T-helper 2 cell treated with Interferon-gamma antibody and Interleukin-4, amounts not matched to agents 5 μg/mL and 100 μg/mL, for 36 hours (primary cell): ENCODE measurements at places on chromosomes 2 and 18.
A peak's percentile ranks its signal among the peaks of the same experiment; 100 is the strongest.

DNA sequence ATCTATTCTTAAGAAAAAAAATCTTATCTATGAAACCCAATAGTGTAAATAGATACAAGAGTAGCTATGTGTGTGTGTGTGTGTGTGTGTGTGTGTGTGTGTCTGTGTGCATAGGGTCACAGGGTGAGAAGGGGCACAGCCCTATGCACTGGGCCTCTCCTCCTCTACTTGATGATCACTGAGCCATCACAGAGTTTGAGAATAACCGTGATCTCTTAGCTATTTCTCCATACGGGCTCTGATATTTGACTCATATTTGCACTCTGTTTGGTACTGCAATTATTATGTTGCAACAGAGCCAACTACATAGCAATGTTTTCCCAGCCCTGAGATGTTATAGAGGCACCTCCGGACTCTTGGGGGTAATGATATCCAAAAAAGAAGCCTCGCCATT is 28.8 kb upstream of the SLC40A1 start:
- no peak for DNase-seq

GRCh38 chr2:105775809-105776559 is 31.3 kb downstream of the NCK2 start:
- no peak for DNase-seq

GRCh38 chr18:12388442-12388841 is 11.4 kb upstream of the AFG3L2 start:
- no peak for DNase-seq

GRCh38 chr2:30437809-30438548 is 9.1 kb upstream of the LCLAT1 start:
- no peak for DNase-seq

DNA sequence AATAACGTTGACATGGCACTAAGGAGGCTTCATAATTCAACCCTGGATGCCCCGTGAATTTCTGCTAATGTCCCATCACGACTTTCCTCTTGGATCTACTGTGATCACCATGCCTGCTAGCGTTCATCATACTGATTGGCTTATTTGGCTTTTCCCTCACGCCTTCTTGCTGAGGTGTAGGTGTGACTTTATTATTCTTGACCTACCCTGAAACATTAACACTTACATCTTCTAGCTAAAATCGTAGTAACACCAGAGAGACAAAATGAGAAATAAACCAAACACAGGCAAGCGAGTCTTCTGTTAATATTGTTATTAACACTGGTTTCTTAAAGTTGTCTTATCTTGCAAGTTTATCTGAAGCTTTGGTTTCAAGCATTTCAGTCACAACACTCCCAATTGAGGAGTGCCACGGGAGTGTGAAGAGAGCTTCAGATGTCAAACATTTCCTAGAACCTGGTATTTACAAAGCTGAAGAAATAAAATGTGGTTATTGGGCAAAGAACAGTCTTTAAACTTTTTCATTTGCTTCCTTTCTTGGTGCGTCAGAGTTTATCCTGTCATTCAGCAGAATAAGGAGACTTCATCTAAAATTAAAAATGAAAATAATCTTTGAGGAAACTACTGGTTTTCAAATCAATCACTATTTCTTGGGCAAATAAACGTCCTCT is 15.4 kb upstream of the STAT1 start:
- no peak for DNase-seq

GRCh38 chr2:172677363-172677762 is 58.3 kb upstream of the RAPGEF4 start:
- no peak for DNase-seq

DNA sequence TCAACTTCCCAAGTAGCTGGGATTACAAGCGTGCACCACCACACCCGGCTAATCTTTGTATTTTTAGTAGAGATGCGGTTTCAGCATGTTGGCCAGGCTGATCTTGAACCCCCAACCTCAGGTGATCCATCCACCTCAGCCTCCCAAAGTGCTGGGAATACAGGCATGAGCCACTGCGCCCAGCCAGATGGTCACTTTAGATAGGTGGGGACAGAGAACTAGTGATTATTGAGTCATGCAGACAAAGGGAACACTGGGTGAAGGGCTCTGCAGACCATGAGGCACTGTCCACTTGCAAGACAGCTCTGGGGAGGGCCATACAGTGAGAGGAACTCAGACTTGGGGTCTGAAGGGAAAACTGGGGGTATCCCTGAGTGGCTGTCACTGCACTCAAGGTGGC is 58.4 kb upstream of the POMC start:
- no peak for DNase-seq

- no peak for DNase-seq
These were observed 28.2 kb downstream of the ARHGAP15 start for GRCh38 chr2:143157418-143157817.

GRCh38 chr2:139366681-139367080 is 586.5 kb upstream of the NXPH2 start:
- DNase-seq = no peak

GRCh38 chr2:12501469-12502158 is 215.1 kb upstream of the TRIB2 start:
- DNase-seq = peak; percentile 85

GRCh38 chr2:95165030-95165370 is 609 bp upstream of the ZNF2 start:
- no peak for DNase-seq

DNA sequence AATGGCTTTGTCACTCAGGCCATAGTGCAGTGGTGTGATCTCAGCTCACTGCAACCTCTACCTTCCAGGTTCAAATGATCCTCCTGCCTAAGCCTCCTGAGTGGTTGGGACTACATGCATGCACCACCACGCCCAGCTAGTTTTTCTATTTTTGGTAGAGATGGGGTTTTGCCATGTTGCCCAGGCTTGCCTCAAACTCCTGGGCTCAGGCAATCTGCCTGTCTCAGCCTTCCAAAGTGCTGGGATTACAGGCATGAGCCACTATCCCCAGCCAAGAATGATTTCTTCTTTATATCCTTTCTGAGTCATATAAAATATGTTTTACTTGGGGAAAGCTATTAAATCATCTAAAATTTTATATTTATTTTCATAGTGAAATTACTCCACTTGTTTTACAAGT is 61.3 kb downstream of the CYBRD1 start:
- DNase-seq = no peak

DNA sequence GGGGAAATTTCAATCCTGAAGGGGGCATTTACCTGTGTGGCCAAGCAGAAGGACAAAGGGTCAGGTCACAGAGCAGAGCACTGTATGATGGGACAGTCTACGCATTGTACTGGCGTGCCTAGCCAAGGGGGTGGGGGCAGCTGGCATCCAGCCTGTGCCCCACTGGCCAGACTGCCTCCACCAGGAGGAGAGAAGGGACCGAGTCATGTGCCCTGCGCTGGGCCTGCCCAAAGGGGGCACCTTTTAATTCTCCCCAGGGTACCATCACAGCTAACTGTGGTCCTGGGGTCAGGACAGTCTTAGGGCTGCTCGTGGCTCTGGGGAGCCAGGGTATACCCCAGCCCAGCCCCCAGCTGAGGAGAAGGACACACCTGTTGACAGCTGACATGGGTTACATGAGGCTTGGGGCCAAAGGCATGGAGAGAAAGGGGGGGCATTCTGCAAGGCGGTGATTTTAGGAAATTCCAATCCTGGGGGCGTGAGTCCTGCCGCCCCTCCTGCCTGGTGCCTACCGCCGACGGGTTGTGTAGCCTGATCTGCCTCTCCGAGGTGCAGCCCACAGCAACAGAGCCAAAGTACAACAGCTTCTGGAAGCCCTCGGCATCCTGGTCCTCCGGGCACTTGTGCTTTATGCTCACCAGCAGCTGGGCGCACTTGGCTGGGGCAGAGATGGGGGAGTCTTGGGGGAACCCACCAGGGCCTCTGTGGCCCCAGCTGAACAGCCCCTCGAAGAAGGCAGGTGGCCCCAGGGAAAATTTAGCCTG is 11.0 kb downstream of the CFAP65 start:
- no peak for DNase-seq

GRCh38 chr18:23178661-23179081 is 43.4 kb downstream of the CABLES1 start:
- DNase-seq = no peak

DNA sequence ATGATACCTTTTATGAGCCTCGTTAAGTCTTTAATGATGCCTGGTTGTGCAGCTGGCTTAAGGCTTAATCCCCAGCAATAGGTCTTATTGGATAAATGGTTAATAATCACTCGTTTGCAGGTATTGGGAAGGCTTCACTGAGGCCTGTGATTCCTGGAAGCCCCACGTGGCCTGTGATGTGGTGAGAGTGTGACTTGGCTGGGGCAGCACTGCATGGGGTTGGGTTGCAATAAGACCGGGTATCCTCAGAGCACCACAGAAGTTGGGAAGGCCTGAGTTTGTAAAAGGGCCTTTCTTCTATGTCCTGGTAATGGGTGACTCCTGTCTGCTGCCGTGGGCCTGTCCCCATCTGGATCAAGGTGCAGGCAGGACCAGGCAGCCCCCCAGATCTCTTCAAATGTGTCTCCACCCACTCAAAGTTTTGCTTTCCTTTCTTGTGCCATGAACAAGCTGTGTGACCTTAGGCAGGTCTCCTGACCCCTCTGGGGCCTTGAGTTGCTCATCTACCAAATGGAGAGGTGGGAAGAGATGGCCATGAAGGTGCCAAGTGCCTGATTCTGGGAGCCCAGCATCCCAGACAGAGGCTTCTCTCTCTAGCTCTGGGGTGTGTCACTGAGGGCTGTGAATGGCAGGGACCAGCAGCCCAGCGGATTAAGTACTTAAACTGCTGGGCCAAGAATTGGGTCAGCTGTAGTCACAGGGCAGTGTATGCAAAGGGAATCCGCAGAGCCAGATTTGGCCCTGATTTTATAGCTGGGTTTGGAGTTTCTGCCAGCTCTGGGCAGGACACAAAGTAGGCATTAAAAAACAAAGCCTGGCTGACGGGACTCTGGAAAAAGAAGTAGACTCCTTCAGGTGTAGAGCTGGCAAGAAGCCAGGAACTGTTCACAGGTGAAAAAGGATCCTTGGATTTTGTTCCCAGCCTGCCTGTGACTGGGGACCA is 24.4 kb downstream of the LBH start:
- DNase-seq = no peak

GRCh38 chr2:50723286-50723938 is 308.5 kb downstream of the NRXN1 start:
- DNase-seq = no peak

DNA sequence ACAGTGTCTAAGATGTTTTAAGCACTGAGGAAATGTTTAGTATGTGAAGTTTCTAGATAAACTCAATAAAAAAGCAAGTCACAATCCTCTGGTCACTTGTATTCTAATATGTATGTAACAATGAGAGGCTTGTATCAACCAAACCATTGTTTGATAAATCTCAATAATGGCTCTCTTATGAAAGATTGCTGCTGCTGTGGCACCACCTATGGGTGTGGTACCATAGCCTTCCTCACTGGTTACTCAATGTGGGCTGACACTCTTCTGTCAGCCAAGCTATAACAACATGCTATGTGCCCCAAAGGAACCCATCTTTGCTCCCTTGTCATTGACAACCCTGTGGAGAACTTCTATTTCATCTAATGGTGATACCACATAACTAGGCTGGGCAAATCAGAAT is 12.6 kb upstream of the RAB1A start:
- DNase-seq = no peak

GRCh38 chr2:196191541-196191940 is 20.2 kb upstream of the STK17B start:
- DNase-seq = no peak
